ENCODE measurements at places on chromosomes 2 and 18.

DNA sequence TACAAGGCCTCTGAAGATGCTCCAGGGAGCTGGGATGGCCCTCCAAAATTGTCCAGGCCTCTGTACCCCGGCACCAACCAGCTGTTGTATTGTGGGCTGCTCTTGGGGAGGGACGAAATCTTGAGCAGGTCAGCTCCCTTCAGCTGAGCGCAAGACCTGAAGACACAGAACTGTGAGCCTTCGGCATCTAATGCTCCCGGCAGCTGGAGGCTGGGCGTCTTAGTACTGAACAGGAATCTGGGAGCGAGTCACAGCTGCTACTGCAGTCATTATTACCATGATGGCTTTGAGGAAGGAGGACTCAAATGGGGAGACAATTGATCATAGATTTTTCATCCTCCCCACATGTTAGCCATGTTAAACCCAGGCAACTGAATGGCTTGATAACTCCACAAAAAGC lies 83.0 kb upstream of the LTBP1 start:
- DNase-seq = peak; percentile 56

DNA sequence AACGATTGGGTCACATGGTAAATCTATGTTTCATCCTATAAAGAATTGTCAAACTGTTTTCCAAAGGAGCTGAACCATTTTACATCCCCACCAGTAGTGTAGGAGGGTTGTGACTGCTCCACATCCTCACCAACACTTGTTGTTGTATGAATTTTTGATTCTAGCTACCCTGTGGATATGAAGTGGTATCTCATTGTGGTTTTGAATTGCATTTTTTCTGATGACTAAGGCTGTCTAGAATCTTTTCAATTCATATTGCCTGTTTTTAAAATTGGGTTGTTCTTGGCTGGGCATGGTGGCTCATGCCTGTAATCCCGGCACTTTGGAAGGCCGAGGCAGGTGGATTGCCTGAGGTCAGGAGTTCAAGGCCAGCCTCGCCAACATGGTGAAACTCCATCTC lies 44.5 kb downstream of the TXNL1 start:
- DNase-seq = peak; percentile 49

DNA sequence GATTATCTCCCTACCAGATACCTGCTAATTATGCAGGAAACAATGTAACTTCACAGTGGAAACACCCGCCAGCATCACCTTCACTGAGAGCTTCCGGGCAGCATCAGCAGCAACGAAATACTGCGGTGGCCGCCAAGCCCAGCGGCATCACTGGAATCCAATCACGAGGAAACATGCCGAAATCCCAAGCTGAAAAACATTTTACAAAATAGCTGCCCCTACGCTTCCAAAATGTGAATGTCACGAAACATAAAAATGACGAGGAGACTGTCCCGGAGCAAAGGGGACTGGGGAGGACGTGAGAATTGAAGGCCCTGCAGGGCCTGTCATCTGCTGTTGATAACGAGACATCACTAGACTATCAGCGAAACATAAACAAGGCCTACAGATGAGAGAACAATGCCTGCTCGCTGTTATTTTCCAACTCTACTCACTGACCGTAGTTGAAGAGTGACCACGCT lies 82.6 kb downstream of the HDAC4 start:
- no peak for DNase-seq

DNA sequence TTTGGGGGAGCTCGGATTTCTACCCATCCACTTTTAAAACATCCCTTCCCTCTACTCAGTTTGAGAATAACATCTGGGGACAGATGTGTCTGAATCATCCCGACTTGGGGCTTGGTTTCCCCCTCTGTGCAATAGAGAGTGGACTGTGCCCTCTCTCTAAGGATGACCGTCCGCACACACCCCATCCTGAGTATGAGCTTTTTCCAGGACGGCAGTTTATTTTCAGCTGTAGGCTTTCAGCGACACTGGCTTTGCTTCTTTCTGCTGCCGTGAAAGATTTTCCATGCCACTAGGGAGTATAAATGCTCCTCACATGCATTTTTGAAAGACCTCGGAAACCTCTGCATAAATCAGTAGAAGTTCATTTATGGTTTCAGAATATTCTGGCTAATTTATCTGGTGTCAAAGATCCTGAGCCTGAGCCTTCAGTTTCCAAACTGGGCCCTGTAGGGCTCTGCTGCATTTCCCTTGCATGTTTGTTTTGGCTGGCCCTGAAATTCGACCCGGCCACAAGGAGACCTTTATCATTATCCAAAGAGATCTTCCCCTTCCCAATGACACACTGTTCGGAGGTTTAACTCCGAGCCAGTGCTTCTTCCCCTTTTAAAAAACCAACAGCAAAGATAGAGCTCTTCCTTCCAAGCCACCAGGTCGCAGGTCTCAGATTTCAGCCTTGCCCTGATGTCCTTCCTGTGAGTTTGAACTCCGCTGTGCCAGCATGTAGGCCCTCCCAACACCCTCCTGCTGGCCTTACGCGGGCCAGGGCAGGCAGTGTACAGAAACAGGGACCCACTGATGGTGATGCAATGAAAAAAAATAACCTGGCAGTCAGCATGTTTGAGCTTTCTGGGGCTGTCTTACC lies 53.3 kb downstream of the FECH start:
- peak; percentile 2 for DNase-seq

DNA sequence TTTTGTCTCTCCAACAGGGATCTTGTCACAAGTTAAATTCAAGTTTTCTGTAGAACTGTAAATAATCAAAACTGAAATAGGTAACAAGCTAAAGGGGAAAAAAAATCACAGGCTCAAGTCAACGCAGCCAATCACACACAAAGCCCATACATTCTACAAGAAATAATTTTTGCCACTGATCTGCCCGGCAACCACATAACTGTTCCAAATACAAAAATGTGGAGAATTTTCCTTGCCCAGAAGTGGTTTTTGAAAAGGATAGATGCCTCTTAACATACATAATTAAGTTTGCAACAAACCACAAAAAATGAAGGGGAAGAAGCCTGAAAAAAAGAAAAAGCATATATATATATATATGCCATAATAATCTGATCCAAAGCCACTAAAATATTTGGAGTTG lies 60.3 kb downstream of the FARSB start:
- DNase-seq = peak; percentile 19

- DNase-seq = no peak
These were observed 182.3 kb downstream of the INO80D start for GRCh38 chr2:205903549-205904129.

DNA sequence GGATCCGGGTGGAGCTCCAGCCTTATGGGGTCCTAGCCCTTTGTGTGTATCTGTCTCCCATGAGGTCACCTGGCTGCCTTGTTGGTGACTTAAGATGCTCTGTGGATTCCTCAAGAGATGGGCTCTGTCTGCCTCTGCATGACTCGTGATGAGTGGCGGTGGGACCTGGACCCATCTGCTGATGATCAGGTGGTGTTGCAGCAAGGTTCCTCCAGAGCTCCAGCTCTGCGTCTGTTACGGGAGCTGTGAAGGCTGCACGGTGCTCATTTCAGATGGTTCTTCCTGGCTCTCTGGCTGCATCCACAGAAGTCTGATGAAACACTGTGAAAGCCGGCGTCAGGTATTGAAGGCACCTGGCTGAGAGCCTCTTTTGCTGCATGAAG lies 2.4 kb downstream of the AGAP1 start:
- peak; percentile 46 for DNase-seq

Data from fibroblast of skin of right biceps (primary cell).